Thoracic aorta (tissue), 2 donors: ENCODE measurements at places on chromosomes 3 and 15.

- no peak for DNase-seq
Observed at GRCh38 chr15:57525581-57525980, 66.1 kb upstream of the MYZAP start.

GRCh38 chr3:18868911-18869689 lies 279.2 kb upstream of the KCNH8 start:
- DNase-seq: no peak

DNA sequence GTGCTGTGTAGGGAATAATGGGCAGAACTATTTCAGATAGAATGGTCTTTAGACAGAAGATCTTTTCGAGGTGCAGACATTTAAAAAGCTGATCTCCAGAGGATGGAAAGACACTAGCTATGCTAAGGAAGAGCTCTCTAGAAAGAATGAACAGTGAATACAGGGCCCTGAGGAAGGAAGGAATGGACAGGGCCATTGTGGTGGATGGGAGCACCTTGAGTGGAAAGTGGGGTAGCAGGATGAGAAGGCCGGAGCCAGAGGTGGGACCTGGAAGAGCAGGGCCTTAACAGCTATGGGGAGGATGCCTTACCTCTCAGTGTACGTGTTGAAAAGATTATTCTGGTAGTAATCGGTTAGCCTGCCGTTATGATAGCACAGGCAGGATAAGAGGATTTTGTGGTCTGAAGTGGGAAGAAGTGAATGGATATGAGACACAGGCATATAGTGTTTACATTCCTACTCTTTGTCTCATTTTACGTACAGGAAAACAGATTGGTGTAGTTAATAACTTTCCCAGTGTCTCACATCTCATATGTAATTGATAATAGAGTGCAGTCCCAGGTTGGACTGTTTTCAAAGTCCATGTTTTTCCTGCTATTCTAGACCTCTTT lies 172.4 kb downstream of the KLHL25 start:
- no peak for DNase-seq

GRCh38 chr3:109985943-109986555 lies 648.7 kb upstream of the DPPA4 start:
- no peak for DNase-seq

DNA sequence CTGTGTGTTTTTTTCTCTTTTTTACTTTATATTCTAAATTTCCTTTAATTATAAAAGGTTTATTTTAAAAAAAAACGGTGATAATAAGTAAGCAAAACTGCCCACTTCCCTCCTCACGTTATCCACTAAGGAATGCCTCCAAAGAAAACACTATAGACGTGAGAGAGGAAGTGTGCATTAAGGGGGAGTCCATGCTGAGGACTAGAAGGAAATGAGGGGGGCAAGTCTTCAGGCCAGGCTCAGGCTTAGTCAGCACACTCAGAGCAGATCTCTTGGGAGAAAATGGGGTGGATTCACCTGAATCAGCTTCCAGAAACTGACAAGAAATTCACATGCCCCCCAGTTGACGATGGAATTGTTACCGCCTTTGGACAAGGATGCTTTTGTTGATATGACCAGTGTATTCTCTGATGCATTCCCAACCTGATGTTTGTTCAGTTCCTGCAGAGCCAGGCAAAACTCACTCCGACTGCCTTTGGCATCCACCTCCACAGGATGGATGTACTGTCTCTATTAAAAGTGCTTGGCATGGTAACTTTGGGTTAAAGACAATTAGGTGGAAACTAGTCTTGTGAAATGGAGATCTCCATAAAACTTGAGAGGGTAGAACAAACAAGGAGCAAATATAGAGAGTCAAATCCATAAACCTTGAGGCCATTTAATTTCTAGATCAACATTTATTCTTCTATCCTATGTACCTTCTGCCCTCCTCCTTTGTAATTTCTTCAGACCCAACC lies 167.8 kb downstream of the MYRIP start:
- no peak for DNase-seq

DNA sequence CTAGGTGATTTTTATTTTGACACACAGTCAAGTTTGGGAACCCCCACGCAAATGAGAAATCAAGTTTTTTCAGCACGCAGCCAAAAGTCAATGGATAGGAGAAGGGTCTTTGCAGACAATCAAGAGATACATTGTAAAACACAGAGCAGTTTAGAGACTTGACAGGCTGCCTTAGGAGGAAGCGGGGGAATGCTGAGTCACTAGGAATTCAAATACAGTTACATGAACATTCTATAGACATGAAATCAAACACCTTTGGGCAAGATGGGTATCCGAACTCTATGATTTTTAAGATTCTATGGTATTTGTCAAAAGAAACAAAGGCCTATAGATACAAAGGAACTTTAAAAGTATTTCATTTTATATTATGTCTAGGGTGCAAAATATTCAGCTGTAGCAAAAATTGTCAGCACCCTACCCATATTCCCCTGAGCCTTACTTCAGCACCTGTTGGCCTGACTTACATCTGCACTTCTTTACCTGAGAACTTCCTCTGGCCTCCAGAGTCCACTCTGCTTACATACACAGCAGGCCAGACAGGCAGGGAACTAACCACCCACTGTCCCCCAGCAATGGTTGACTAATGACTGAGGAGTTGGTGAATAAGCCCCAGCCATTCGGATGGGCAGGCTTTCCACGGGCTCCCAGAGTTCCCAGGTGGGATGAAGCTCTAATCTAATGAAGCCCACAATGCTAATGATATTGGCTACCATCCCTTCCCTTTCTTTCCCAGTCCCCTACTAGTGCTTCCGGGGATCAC lies 289.3 kb upstream of the RORA start:
- no peak for DNase-seq

GRCh38 chr3:192685801-192686200 lies 41.5 kb downstream of the FGF12 start:
- DNase-seq: no peak

- no peak for DNase-seq
Observed at GRCh38 chr3:114962189-114962588, 184.9 kb downstream of the ZBTB20 start.

- DNase-seq: no peak
Observed at GRCh38 chr15:84016371-84016770, 219.2 kb upstream of the GOLGA6L4 start.

GRCh38 chr15:90930861-90931574 lies 1.3 kb downstream of the HDDC3 start:
- DNase-seq: no peak

GRCh38 chr3:135503065-135503759 lies 462.3 kb upstream of the PPP2R3A start:
- DNase-seq: no peak

- DNase-seq: no peak
Observed at GRCh38 chr3:147397155-147397874, 9.0 kb downstream of the ZIC4 start.
